ENCODE measurements at places on chromosomes 11 and 22.

DNA sequence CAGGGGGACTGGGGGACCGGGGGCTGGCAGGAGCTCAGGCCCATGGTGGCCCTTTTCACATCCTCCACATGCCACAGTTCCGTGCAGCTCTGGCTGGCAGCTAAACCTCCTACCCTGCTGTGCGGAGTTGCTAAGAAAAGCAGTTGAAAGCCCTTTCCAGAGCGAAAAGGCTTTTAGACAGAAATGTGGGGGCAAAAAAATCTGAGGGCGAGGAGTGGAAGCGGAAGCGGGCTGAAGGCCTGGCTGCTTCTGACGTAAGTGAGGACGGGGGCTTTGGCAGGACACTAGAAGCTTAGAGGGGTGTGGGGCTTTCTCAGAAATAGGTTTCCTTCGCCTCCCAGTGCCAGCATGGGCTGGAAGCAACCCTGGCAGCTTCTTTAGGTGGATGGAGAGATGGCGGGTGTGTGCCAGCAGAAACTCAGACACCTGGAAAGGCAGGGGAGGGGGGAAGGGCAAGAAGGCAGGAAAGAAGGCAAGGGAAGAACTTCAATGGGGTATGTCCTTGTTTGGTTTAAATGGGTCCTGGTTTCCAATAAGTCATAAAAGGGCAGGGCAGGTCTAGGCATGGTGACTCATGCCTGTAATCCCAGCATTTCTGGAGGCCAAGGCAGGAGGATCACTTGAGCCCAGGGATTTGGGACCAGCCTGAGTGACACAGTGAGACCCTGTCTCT lies 11.2 kb upstream of the DGKZ start:
- no peak for DNase-seq

- no peak for DNase-seq
These were observed 1.6 kb downstream of the DIXDC1 start for GRCh38 chr11:111938687-111939160.

GRCh38 chr11:8101421-8101820 lies 20.4 kb downstream of the TUB start:
- no peak for DNase-seq

GRCh38 chr11:37141707-37142106 lies 543.7 kb upstream of the RAG2 start:
- DNase-seq = no peak

- DNase-seq = no peak
These were observed 57.6 kb downstream of the SMIM38 start for GRCh38 chr11:69213316-69213715.

DNA sequence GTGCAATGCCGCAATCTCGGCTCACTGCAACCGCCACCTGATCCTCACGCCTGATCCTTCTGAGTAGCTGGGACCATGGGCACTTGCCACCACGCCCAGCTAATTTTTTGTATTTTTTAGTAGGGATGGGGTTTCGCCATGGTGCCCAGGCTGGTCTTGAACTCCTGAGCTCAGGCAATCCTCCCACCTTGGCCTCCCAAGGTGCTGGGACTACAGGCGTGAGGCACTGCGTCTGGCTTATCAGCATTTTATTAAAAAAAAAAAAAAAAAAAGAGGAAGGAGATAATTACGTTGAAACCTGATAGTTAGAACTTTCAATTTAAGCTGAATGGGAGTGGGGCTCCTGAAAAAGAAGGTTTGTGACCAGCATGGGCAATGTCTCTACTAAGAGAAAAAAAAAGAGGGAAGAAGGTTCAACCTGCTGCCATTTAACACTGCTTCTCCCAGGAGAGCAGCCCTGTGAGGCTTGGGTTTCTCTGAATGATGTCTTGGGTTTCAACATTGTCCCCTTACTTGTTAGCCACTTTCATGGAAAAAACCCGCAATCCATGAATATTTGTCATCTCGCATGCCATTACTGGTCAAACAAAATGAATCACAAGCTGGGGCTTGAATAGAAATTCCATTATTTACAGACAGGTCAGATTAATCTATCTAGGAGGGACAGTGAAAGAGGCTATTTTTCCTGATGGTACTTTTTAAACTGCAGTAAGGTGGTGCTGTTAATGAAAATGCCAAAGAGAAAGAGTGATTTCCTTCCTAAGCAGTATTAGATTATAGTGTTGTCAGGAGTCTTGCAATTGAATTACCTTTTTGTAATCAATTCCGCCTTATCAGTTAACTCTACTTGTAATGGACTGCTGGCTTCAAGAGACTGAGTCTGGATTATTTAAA lies 72.5 kb downstream of the PACS1 start:
- no peak for DNase-seq

- no peak for DNase-seq
These were observed 7.2 kb downstream of the APLP2 start for GRCh38 chr11:130076778-130077481.

DNA sequence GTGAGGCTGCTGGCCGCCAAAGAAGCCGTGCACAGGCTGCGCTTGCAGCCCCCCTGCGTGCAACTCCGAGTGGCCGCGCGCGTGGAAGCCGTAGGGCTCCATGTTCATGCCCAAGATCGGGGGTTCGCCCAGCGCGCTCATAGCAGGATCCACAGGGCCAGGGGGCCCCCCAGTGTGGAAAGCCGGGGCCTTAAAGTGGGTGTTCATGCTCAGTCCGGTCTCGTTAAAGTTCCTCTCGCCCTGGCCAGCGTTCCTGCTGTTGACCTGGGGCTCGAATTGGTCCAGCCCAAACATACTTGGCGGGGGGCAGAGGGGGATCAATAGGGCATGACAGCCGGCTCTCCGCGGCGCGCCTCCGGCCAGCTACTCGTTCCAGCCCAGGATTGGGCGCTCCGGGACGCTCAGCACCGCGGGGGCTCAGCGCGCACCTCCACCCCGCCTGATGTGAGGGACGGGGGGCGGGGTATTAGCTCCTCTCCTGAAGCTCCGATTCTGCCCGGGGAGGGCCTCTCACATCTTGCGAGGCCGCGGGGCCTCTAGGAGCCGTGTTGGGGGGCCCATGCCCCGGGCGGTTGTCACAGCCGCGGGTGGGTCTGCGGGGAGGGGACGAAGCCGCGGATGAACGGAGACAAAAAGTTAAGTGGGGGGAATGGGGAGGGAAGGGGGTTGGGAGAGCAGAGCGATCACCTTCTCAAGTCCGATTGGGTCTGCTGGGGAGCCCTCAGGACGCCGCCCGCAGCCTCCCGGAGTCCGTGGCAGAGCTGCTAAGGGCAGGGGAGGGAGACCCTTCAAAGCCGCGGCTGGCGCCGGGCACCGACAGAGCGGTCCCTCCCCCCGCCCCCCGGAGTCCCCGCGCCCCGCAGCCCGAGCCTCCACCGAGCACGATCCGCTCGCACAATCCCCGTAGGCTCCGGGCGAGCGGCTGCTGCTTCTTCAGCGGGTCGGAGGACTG lies 1.0 kb downstream of the MN1 start:
- no peak for DNase-seq

- DNase-seq = no peak
These were observed 54.7 kb upstream of the LYVE1 start for GRCh38 chr11:10622957-10623791.

DNA sequence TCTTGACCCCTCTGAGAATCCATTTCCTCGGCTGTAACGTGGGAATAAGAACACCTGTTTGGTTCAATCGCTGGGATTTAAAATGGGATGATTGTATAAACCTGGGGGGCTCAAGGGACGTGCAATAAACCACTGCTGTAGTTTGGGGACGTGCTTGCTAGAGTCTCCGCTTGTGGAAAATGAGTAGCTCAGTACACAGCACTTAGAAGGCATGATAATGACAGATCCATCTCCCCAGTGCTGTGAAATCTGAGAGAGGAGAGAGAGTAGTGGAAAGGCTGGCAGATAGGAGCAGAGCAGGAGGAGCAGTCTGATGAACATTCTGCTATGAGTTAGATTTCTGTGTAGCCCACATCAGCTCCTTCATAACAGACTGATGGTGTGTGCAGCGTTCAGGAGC lies 256.5 kb downstream of the MN1 start:
- DNase-seq = no peak

DNA sequence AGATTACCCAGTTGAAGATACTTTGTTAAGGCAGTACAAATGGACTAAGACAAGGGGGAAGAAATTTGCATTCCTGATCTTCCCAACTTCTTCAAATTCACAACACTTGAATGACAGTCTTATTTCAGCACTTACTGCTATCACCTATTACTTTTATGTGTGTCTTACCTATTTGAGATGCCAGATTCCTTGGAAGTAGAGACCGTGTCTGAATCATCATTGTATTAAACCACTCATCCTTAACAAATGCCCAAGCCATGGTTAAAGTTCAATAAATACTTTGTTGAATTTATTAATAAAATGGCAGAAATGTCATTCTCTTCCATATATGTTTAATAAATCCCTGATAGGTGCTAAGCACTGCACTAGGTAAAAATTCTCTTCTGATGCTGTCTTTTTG lies 18.3 kb downstream of the SC5D start:
- no peak for DNase-seq

- no peak for DNase-seq
These were observed 9.7 kb upstream of the THY1 start for GRCh38 chr11:119432484-119433357.

GRCh38 chr11:120800206-120800605 lies 223.7 kb upstream of the TBCEL start:
- no peak for DNase-seq

GRCh38 chr11:10155793-10156490 lies 138.1 kb downstream of the SBF2 start:
- no peak for DNase-seq

- DNase-seq = no peak
These were observed 512 bp downstream of the SH3BP1 start for GRCh38 chr22:37639771-37640590.

DNA sequence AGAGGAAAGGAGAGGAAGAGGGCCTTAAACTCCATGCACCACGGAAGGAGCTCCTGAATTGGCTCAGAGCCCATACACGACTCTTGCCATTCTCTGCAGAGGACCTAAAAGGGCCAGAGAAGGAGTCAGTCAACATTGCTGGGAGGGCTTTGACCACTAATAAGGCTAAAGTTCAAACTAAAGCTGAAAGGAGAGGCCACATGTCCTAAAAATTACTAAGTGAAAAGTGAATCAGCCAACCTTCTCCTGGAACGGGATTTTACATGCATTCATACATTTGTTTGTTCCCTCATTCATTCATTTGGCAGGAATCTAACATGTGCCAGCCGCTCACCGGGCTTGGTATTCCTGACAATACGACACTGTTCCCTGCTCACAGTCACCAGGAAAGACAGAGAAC lies 10.5 kb downstream of the CLMP start:
- no peak for DNase-seq

GRCh38 chr11:14679662-14680061 lies 36.1 kb downstream of the PDE3B start:
- no peak for DNase-seq

DNA sequence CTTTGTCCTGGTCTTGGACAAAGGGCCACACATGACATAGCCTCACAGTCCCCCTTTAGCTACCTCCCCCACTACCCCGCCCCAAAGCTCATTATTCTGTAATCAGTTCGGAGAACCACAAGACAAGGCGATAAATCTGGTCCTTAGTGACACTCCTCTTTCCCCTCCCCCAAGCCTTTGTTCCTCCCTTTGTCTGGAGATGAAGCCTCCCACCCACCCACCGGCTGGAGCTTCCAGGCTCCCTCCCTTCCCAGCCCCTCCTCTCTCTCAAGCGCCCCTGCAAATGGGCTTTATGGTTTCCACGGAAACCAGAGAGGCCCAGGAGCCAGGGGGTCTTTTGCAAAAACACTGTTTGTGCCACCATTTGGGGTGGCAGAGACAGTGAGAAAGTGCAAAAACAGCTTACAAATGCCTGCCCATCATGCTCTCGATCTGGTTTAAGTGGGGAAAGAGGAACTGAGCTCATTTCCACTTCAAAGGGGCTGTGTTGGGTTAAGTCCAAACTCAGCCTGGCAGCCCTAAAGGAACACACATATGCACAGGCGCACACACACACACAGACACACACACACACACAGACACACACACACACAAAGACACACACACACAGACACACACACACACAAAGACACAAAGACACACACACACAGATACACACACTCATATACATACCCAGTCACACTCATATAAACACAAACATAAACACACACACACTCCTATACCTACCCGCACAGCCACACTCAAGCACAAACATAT lies 23.5 kb downstream of the APLNR start:
- DNase-seq = no peak

DNA sequence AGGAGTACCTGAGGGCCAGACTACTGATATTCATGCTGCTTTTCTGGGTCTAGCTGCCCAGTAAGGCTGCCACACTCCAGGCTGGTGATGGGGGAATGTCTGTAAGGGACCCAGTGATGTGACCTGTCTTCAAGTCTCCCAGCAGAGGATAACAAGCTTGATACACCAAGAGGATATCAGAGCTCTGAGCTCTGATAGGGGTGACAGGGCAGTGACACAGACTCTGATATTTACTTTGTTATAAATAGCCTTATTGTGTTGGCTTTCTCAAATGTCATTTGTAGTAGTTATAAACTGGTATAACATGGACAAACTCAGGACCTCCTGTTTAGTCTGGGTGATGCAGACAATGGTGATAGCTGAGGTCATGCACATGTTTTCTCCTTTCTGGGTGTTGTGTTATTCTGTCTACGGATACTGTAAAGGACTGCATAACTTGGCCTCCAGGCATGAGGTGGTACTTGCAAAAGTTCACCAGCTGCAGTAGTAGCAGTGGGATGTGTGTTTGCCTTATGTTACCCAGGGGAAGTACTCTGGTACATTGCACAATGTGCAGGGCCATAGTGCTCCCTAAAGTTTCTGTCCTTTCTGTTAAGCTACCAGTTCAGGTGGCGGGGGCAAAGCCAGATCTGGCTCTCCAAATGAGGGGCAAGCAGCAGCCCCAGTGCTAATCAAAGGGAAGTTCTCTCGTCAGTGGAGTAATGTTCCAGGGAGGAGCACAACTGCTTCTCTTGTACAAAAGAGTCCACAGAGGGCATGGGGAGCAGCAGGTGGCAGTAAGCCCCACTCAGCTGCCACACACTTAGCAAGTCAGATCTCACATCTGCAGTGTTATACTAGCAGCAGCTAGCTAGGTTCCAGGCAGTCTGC lies 812.2 kb downstream of the JRKL start:
- no peak for DNase-seq

- DNase-seq = no peak
These were observed 28.6 kb upstream of the AMPD3 start for GRCh38 chr11:10426475-10426874.
